Stimulated activated CD8-positive, alpha-beta memory T cell treated with anti-CD3 and anti-CD28 coated beads, Interleukin-12 subunit alpha, Interleukin-12 subunit beta, amount 100 ng/mL, for 4 hours (primary cell): ENCODE measurements at places on chromosomes 6 and 20.

- no peak for DNase-seq
These were observed 67.6 kb upstream of the BTBD3 start for GRCh38 chr20:11849976-11850670.

GRCh38 chr6:3584606-3585005 is 127.8 kb upstream of the SLC22A23 start:
- no peak for DNase-seq

- no peak for DNase-seq
These were observed 39.6 kb downstream of the RNF217 start for GRCh38 chr6:125001684-125002405.

DNA sequence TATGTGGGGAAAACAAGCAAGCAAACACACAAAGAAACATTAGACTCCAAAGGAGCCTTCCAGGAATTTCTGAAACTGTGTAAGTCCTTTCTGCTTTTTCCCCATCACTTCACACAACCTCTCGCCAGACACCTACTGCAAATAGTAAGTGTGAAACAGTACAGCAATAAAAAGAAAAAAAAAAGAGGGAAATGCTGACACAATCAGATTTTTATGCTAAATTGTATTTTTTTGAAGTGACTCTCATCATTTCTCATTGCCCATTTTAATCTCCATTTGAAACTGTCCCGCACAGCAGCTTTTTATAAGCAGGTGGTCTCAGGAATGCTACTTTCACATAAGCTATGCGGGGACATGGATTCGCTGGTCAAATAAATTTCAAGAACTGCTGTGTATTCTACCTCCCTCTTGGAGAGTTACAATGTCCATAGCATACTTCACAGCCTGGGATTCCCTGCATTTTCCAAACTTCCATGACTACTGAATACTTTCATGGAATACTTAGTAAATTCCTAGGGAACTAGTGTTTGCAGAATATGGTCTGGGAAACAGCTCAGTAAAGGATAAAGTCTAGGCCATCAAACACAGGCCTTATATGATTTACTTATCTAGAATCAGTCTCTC is 139.9 kb upstream of the TSHZ2 start:
- DNase-seq = no peak

GRCh38 chr6:38349795-38350194 is 289.9 kb downstream of the BTBD9 start:
- no peak for DNase-seq

DNA sequence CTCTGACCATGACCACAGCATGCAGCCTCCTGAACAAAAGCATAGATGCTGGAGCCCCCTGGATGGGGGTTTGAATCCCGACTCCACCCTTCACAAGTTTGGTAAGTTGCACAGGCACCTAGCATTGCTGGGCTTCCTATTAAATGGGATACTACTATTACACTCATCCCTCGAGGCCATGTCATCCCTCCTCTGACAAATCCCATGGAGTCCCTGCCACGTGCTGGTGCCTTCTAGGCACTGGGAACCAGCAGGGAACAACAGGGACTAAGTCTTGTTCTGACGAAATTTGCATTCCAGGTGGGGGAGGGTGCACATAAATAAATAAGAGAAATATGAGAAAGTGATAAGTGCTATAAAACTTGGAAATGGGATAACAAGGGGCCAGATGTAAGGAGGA is 15.3 kb upstream of the SIRPA start:
- no peak for DNase-seq

- no peak for DNase-seq
These were observed 6.6 kb downstream of the GMPR start for GRCh38 chr6:16244869-16245451.

DNA sequence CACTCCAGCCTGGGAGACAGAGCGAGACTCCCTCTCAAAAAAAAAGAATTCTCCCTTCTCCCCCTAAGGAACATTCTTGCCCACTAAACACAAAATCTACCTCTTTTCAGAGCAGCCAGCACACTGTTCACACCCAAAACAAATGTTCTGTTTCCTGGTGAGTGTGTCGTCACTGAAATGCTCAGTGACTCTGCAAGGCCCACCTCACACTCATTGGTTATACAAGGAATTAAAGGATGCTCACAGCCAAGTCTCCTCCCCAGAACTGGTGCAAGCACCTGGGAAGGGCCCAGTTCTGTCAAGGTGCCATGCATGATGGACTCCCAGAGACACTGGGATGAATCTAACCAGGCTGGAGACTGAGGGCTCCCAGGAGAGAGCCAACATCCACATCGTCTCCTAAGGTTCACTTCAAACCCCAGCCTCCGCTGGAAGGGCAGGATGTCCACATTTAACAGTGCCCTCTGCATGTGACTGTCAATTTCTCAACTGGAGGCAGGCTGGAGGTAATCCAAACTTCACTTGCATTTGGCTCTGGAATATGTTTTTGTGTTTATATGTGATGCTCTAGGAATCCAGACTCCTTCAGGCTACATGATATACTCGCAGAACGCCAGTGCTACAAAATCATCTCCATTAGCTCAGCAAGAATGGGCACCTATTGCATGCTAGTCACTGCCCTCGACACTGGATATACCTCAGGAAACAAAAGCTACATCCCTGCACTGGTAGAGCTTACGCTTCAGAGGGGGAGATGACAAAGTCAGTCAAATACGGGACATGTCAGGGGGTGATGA is 7.1 kb downstream of the RRBP1 start:
- no peak for DNase-seq

DNA sequence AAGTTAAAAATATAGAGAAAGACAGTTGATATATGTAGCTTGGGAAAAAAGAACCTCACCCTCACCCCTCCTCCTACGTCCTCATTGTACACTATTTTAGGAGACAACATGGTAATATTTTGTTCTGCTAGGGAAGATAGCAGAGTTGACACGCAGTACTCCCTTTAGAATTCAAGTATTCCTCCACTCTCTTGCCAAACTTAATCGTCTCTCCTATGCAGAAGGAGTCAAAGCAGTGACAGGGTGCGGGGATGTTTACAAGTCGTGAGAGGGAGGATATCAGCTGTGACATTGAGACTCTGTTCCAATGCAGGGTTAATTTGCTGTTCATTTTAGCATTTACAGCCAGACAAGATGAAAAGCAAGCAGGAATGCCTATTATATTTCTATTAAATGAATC is 97.5 kb downstream of the SOBP start:
- no peak for DNase-seq

GRCh38 chr6:43990627-43991619 is 136.3 kb downstream of the MRPL14 start:
- DNase-seq = no peak

DNA sequence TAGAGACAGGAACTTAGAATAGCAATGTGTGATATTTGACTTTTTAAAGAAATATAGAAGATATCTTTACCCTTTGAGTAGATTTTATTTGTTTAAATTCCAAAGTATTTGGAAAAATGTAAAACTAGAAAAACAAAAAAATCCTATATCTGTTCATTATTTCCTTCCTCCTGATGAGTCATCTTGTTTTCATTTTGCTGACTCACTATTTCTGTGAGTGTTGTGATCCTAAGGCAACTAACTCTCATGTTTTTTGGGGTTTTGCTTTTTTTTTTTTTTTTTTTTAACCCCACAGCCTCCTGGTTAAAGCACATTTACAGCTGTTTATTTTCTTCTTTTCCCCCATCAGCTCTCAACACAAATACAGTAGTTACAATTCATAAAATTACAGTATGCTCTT is 37.8 kb upstream of the THEMIS start:
- DNase-seq = no peak

DNA sequence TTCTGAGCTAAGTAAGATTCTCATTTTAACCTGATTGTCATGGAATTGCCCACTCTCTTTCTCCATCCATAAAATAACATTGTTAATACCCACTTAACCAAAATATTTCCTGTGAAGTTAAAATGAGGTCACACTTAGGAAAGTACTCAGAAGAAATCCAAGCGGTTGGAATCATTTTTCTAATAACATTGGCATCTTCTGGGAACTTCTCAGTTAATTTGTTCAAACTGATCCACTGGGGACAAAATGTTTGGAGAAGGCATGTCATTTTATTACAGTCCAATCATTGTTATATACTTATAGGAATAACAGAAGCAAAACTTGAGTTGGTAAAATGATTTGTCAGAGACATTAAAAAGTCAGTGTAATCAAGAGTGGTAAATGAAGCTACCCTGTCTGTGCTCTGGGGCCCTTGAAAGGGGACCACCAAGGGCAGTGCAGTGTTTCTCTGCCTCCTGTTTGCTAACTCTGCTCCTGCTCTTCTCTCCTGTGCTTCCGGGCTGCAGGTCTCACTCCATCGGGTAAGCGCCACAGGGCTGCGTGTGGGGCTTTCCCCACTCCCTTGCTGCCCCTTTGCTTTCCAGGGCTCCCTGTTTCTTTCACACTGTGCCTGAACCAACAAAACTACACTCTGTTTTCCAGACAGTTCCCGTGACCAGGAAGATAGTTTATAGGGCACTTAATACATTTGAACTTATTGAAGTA is 50.1 kb downstream of the HDDC2 start:
- no peak for DNase-seq

DNA sequence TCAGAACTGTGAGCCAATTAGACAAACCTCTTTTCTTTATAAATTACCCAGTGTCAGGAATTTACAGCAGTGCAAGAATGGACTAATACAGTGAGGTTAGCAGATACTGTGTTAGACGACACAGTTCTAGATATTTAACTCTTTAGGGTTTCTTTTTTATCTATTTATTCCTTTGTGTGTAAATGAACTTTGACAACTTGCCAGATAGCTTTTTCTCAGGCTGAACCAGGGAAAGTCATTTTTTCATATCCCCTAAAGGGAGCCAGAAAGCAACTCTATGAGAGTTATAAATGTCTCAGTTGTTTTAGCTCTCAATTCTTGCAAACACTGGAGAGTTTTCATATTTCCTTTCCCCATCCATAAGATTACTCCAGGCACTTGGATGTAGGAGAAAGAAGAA is 277.3 kb downstream of the PHF3 start:
- no peak for DNase-seq

GRCh38 chr6:130136798-130137197 is 86.0 kb downstream of the SAMD3 start:
- DNase-seq = no peak

DNA sequence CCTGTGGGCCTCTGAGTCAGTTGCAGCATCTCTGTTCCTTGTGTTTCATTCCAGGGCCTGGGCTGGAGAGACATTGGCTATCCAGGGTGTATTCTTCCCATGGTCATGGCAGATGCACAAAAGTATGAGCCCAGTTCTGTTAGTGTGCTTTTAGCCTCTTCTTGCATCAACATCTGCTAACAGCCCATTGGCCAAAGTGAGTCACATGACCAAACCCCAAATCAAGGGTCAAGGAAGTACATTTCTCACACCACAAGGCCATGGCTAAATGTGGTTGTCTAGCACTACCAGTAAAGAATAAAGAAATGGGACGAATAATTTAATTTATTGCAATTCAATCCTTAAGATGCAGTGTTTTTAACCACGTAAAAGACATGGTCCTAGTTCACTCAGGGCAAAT is 43.9 kb downstream of the NRN1 start:
- DNase-seq = no peak

DNA sequence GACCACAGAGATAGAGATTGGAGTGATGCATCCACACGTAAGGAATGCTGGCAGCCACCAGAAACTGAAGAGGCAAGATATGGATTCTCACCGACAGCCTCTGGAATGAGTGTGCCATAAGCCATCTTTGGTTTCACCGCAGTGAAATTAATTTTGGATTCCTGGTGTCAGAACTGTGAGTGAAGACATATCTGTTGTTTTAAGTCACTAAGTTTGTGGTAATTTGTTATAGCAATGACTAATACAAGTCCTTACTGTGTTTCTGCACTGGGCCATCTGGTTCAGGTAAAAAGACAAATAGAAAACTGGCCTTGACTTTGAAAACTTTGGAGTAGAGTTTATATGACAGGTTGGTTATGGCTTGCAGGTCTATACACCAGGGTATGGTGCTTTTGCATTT is 261.9 kb downstream of the PHF3 start:
- DNase-seq = no peak

DNA sequence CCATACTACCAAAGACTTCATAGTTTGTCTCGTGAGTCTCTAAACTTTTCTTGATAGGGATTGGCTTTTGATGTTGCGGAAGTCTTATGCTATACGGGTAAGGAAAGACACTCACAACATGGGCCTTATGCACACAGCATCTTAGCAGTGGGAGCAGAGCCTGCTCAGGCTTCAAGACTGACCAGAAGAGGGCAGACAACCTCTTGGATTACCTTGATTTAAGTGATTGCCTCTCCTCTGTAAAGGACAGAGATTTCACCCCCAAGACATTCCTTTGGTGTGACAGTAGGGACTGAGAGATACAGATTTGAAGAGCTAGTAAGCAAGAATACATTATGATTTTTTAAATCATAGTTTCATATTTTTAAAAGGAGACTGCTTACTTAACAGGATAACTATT is 71.0 kb upstream of the SAMD3 start:
- DNase-seq = no peak

DNA sequence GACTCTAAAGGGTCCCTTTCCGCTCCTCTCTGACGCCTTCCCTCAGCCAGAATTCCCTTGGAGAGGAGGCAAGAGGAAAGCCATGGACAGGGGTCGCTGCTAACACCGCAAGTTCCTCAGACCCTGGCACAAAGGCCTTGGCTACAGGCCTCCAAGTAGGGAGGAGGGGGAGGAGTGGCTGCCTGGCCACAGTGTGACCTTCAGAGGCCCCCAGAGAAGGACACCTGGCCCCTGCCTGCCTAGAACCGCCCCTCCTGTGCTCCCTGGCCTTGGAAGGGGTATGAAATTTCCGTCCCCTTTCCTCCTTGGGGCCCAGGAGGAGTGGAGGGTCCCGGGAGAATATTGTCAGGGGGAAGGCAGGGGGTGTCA is 2.7 kb downstream of the VEGFA start:
- DNase-seq = no peak

- DNase-seq = no peak
These were observed 14.3 kb upstream of the EPM2A start for GRCh38 chr6:145749632-145750031.

- no peak for DNase-seq
These were observed 91.8 kb downstream of the ASXL1 start for GRCh38 chr20:32449890-32450401.

GRCh38 chr6:2799936-2800527 is 34.8 kb downstream of the WRNIP1 start:
- DNase-seq = no peak

- DNase-seq = peak; percentile 22
These were observed 257.1 kb upstream of the TAB2 start for GRCh38 chr6:149060300-149060984.

- DNase-seq = no peak
These were observed 172.9 kb upstream of the SASH1 start for GRCh38 chr6:148169706-148170105.

DNA sequence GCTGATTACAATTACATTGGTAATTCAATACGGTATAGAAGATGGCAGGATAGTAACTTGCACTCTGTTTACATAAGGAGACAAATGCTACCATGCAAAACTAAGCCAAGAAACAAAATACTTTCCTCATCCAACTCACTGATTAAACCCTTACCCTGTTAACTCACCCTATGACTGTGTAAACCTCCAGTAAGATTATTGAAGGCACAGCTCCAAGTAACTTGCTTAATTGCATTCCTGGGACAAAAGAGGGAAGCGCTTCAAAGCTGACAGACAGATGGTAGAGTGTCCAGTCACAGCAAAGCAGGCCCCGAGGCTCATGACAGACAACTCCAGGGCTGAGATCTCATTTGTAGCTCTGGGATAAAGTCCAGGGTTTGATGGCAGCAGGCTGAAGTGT is 6.9 kb upstream of the KIF16B start:
- DNase-seq = no peak

GRCh38 chr20:39946053-39946810 is 742.8 kb downstream of the MAFB start:
- DNase-seq = no peak

- DNase-seq = peak; percentile 83
These were observed at the start of gene RING1 for GRCh38 chr6:33208091-33208967. Gene RING1, plus strand, starts transcription at chr6:33208500. Its CDS starts 323 bp downstream, at chr6:33208823.
